ENCODE measurements at places on chromosomes 12 and 14. TPM values are rescaled to one million over a fixed set of nuclear protein-coding genes. Genes with fewer than 3 reads are reported as not detected.

The B4GALNT1 gene
- 0.80 TPM for polyA plus RNA-seq

- no peak for DNase-seq
These were observed 390.7 kb downstream of the C12orf75 start for GRCh38 chr12:105721051-105721825.

GRCh38 chr12:127273626-127274025 is 993.3 kb upstream of the TMEM132C start:
- no peak for DNase-seq

GRCh38 chr12:68581926-68582325 is 28.8 kb upstream of the RAP1B start:
- DNase-seq, result no peak

DNA sequence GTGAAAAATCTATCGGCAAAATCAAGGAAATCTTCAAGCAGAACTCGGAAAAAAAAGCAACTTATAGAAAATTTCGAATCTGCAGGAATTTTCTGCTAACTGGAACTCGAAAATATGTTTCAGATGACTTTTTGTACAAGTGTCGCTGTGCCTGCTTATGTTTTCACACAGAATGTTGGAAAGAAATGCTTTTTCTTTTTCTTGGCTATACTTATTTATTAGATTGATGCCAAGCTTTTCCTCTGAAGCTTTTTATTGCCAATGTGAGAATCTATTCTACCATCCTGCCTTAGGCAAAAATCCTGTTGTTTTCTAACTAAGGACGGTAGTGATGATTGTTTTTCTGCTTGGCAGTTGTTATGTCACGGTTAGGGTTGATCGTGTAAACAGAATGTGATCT is 65.8 kb downstream of the TRHDE start:
- no peak for DNase-seq

All from left kidney (tissue), 8 donors.